ENCODE measurements at places on chromosomes 1 and 21.

GRCh38 chr1:92972409-92973129, 11.3 kb upstream of the DIPK1A start:
- no peak for DNase-seq

- no peak for DNase-seq
These were observed 39.8 kb upstream of the COL18A1 start for GRCh38 chr21:45365186-45365607.

DNA sequence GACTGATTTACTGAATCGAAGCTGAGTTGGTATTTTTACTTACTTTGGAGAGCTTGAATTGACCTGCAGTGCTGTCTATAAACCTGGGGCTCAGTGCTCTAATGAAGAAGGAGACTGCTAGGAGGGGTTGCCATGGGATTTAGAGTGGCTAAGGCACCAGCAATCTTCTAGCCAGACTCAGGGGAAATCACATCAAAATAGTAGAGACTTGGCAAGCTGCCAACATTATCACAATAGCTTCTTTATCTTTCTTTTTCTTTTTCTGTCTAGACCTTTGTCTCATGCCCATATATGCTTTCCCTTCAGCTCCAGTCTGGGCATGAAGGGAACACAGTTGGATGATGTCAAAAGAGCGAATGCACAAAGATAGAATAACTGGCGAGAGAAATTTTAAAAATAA, 301.1 kb upstream of the DPYD start:
- no peak for DNase-seq

- peak; percentile 4 for DNase-seq
These were observed 164.8 kb downstream of the PLPPR5 start for GRCh38 chr1:98839840-98840239.

DNA sequence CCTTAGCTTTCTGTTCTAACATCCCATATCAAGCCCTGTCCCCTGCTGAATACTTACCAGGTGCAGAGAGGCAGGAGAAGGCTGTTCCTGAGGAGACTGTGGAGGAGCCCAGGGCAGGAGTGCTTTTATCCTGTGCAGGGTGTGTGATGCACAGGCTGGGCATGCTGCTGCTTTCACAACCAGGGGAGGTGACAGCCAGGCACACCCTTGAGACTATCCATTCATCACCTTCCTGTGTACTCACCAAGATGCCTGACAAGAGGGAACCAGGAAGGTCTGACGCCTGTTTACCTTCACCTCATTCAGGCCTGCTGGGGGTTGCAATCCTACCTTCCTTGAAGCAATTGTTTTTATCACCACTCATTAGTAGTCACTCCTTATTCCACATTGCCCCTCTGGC, at the start of gene LCE3E:
LCE3E (minus strand) TSS at position 100 of the 400 bp plus-strand sequence. CDS start 572 bp downstream, outside the sequence.
- no peak for DNase-seq

- no peak for DNase-seq
These were observed 175.1 kb downstream of the FASLG start for GRCh38 chr1:172833954-172834353.

- DNase-seq, result no peak
These were observed 35.2 kb upstream of the ABCA4 start for GRCh38 chr1:94156096-94156625.

DNA sequence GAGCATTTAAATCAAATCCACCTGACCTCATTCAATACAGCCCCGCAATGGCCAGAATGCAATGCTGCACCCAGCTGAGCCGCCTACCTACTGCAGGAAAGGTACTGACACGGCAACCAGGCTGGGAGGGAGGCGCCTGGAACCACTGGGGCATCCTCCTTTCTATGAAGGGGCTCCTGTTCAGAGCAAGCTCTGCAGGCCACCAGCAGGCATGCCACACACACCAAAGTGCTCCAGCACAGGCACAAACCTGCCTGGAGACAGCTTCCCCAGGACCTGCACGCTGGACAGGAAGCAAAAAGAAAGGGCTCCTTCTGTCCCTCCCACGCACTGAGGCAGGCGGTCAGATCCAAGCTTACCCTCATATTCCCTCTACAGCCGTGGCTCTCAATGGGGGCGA, 21.2 kb downstream of the CTNNBIP1 start:
- no peak for DNase-seq

- DNase-seq, result no peak
These were observed 105.2 kb downstream of the PCP4 start for GRCh38 chr21:39972471-39972870.

GRCh38 chr1:51726544-51727225, 109.8 kb downstream of the OSBPL9 start:
- no peak for DNase-seq

DNA sequence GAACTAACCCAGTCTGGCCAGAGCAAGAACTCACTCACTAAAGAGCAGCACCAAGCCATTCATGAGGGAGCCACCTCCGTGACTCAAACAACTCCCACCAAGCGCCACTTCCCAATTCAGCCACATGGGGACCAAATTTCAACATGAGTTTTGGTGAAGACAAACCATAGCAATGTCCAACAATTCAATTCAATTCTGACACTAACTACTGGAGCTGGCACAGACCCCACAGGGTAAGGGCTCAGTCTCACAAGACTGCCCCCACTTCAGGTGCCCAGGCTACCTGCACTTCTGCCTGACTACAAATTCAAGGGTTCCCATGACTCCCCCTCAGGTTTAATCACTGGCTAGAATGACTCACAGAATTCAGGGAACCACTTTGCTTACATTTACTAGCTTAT, 48.8 kb upstream of the RAP1A start:
- no peak for DNase-seq

GRCh38 chr1:23593042-23593521, 33.8 kb upstream of the ID3 start:
- no peak for DNase-seq

DNA sequence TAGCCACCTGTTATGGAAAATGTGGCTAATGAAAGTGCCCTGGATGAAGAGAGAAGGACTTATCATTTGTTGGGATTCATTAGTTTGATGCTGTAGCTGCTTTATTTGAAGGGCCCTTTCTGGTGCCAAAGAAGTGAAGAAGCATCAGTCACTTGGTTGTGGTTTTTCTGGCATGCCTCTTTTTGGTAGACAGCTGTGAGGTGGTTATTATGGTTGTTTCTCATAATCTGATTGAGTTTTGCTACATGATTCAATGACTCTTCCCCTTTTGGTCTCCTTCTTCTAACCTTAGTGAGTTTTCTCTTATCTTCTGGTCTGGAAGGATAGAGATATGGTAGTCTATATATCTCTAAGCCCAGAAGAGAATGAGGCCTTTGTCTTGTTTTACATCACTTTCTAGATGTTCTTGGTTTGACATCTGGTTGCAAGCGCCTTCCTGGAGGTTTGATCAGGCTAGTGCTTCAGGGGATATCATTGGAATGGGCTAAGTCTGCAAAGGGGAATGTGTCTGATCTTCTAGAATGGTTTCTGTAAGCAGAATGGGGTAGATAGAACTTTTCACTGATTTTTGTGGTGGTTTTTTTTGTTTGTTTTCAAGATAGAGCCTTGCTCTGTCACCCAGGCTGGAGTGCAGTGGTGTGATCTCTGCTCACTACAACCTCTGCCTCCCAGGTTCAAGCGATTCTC, 26.0 kb downstream of the ARID1A start:
- no peak for DNase-seq

GRCh38 chr1:88009916-88010315, 674.2 kb upstream of the PKN2 start:
- DNase-seq, result no peak

GRCh38 chr1:203681739-203682138, 55.1 kb downstream of the ATP2B4 start:
- DNase-seq, result no peak

DNA sequence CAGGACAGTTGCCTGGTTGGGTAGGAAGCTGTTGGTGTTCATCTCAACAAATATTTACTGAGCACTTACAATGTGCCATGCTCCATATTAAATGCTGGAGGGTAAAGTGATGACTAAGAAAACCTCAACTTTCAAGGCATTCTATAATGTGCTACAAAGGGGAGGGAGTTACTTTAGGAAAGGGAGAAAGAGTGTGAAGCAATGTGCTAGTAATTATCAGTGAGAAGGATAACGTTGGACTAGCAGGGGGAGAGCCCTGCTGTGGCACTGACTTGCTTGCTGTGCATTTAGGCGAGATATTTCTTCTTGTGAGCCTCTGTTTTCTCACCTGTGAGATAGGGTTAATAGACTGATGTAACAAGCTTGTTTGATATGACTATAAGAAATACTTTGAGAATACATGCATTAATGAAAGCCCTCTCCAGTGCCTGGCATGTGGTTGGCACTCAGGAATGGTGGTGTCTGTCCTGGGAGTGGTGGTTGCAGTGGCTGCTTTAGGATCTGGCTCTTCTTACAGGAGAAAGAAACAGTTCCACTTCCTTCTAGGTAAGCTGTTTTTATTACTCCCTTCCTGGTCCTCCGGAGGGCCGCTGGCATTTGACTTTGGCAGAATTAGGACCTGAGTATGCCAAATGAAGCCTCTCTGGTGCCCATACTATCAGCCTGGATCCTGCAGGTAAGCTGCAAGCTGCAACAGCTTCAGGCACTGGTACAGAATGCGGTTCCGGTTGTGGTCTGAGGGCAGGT, 111.1 kb upstream of the COA6 start:
- no peak for DNase-seq

GRCh38 chr1:26289158-26290059, 9.5 kb downstream of the SH3BGRL3 start:
- no peak for DNase-seq

DNA sequence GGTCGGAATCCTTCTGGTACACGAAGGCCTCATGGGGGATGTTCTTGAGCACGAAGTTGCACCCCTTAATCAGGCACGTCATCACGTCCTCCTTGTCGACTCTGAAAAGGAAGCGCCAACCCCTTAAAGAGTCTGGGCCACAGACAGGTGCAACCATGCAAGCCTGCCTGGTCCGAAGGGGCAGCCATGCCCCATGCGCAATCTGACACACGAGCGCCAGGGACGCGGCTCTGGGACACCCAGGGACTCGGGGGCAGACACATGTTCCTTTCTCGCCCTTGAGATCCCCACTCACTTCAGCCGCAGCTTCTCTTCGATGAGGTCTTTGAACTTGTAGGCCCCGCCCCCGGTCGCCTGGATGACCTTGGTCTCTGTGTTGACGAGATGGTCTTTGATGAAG, 5.6 kb downstream of the PANK4 start:
- no peak for DNase-seq

DNA sequence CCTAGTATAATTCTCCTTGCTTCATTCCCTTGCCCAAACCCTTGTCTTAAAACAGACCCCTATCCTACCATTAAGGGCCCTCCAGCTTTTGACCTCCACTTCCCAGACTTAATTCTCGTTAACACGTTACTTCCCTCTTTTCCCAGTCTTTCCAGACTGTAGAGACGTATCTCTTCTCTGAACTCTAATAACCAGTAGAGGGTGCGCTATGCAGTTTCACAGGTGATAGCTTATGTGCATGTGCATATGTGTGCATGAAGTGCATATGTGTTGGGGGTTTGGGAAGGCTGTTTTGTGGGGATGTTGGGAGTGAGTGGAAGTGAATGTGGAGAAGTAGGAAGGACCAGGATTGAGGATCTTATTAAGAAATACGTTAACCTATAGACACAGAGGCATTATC, 78.1 kb upstream of the CCDC190 start:
- no peak for DNase-seq

DNA sequence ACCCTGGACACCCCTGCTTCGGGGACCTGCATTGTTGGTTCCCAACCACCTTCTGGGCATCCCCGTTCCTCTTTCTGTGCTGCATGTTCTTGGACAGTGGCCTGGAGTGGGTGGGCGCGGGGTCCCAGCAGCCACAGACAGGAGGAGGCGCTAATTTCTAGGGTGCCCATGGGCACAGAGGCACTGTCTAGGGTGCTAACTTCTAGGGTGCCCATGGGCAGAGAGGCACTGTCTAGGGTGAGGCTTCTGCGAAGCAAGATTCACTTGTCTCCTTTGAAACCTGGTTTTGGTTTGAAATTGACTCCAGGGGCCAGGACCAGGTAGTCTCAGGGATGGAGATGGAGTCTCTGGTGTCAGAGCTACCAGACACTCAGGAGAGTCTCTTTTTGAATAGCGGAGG, 815 bp upstream of the MEGF6 start:
- DNase-seq, result no peak

- peak; percentile 54 for DNase-seq
These were observed 556.7 kb downstream of the DPYD start for GRCh38 chr1:97364086-97364485.

DNA sequence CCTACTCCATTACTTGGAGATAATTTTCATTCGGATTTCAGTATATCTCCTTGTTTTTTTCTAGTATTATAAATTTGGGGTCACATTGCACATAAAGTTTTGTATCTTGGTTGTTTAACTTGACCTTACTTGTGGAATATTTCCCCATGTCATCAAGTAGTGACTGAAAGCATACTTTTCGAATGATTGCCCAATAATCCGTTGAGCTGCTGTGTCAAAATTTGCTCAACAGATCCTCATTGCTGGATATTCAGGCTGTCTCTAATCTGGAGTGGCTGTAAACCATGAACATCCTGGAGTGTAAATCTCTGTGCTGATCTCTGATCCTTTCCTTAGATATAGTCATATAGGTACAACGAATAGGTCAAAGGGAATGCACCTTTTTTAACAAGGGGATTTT, 4.9 kb downstream of the NIPAL3 start:
- peak; percentile 50 for DNase-seq

GRCh38 chr1:2229037-2229864, 1.1 kb downstream of the SKI start:
- DNase-seq, result no peak

DNA sequence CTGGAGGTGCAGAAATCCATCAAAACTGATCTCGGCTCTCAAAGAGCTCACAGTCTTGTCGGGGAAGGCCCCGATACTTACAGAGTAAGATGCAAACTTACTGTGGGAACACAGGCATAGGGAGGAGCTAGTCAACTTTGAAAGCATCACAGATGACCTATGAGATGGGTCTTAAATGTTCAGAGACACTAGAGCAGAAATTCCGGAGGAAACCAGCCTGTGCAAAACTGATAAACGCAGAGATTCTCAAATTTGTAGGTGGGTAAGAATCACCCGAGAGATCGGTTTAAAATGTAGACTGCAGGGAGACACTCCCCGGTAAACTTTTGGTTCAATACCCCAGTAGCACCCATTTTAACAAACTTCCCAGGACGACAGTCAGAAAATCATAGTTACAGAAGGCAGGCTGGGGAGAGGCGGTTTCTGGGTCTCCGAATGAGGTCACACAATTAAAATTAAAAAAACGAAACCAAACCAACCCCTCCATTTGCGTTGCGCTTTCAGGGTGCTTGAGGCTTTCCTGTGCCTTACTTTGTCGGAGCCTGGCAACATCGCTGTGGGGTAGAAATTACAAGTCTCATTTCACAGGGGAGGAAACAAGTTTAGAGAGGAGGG, 755 bp upstream of the THRAP3 start:
- DNase-seq, result peak; percentile 54

GRCh38 chr1:11204396-11205190, 15.4 kb downstream of the ANGPTL7 start:
- DNase-seq, result no peak

DNA sequence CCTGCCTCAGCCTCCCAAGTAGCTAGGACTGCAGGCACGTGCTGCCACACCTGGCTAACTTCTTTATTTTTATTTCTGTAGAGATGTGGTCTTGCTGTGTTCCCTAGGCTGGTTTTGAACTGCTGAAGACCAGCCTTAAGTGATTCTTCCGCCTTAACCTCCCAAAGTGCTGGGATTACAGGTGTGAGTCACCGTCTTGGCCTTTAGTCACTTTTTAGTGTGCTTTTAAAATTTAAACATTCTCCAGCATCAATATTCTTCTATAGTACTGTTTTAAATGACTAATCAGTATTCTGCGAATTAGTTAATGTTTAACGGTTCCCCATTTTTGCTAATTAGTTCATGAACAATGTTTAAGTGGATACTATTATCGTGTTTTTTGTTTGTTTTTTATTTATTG, 60.6 kb downstream of the DYRK1A start:
- DNase-seq, result no peak

GRCh38 chr1:12098786-12099185, 35.7 kb downstream of the TNFRSF8 start:
- no peak for DNase-seq

All from foreskin fibroblast (primary cell).